Fibroblast of skin of left biceps (primary cell): ENCODE measurements at places on chromosomes 4 and X.

DNA sequence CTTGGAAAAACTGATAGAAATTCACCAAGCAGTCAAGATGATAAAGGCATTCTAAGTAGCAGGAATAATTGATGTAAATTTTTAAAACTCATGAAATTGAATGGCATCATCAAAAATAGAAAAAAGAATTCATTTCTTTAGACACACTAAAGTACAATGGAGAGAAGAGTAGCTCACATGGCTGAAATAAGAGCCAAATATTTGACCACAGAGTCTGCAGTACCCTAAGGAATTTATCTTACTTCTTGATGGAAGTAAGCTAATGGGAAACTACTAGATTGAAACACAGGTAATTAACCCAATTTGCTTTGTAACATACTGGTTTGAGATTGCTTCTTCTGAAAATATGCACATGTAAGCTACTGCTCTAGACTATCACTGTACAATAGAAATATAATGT lies 70.8 kb upstream of the GPM6A start:
- no peak for DNase-seq

- DNase-seq = no peak
Measured at GRCh38 chr4:38856524-38857337, at the start of gene TLR6. Gene TLR6 (minus strand): TSS chr4:38856817. CDS start chr4:38829473, 27,344 bp downstream.

DNA sequence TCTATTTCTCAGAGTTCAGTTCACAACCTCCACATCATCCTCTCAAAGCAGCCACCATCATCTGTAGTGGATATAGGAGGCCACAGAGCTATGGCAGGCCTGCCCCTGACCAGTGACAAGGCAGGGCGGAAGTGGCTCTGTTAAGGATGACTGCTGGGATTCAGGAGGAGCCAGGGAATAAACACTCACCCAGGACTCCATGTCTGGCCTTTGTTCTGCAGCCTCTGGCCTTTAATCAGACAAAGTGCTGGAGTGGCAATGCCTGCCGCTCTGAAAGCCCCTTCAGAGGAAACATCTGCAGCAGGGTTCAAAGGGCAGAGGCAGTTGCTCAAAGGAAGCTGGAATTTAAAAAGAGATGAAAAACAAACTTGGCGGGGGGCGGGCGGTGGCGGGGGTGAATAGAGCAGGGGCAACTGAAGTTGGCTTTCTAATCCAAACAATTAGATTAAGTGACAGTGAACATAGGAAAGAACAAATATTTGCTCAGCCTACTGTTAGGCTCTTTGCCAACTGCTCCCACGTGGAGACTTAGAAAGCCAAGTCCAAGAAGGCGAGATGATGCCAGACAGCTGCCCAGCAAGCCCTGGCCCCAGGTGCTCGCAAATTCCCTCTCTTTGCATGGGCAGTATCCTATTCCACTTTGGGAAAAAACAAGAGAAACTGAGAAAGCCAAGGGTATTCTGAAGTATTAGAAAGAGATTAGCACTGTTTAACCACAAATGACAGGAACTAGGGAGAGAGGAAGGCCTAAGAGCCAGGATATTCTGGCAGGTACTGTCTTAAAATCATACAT lies 5.5 kb downstream of the MPP1 start:
- no peak for DNase-seq

GRCh38 chr4:95839891-95840290 lies at the start of gene PDHA2:
Gene PDHA2 (plus strand): TSS chr4:95840093. CDS start chr4:95840151, 58 bp downstream.
- DNase-seq = no peak
